Fibroblast of lung (primary cell): ENCODE measurements at places on chromosomes 7 and 10. TPM values are rescaled to one million over a fixed set of nuclear protein-coding genes. Genes with fewer than 3 reads are reported as not detected.

Gene LFNG
- 0.33 and 0.77 TPM in 2 replicates for total RNA-seq

GRCh38 chr10:73653195-73653594 is 2.6 kb downstream of the SYNPO2L start:
- peaks cover 13% of the 10 kb centered on the region for H3K4me1 ChIP-seq
- no peaks in the 10 kb centered on the region for H3K36me3 ChIP-seq
- no peaks in the 10 kb centered on the region for H3K27me3 ChIP-seq
- no peak for DNase-seq
- no peak overlapping the region for H3K4me3 ChIP-seq

GRCh38 chr10:35908451-35908850 is 266.4 kb upstream of the FZD8 start:
- H3K4me1 ChIP-seq = peaks cover 7% of the 10 kb centered on the region
- H3K27ac ChIP-seq = no peak overlapping the region
- peak; percentile 22 for DNase-seq
- H3K36me3 ChIP-seq = no peaks in the 10 kb centered on the region
- no peak overlapping the region for H3K4me3 ChIP-seq

GRCh38 chr10:121288011-121288410 is 310.2 kb downstream of the FGFR2 start:
- no peaks in the 10 kb centered on the region for H3K4me1 ChIP-seq
- no peak overlapping the region for H3K27ac ChIP-seq
- H3K27me3 ChIP-seq = no peaks in the 10 kb centered on the region
- DNase-seq = no peak
- no peaks in the 10 kb centered on the region for H3K36me3 ChIP-seq

- H3K4me1 ChIP-seq = no peaks in the 10 kb centered on the region
- H3K27me3 ChIP-seq = no peaks in the 10 kb centered on the region
- no peak overlapping the region for H3K27ac ChIP-seq
- peaks cover 4% of the 10 kb centered on the region for H3K36me3 ChIP-seq
Observed at GRCh38 chr7:5001911-5002310, 42.9 kb upstream of the MMD2 start.

- peak overlapping the region; percentile 83 for H3K4me3 ChIP-seq
- no peaks in the 10 kb centered on the region for H3K27me3 ChIP-seq
- peaks cover 9% of the 10 kb centered on the region for H3K36me3 ChIP-seq
Observed at GRCh38 chr7:157139111-157139809, 534 bp downstream of the UBE3C start.

- H3K4me3 ChIP-seq = no peak overlapping the region
- H3K27me3 ChIP-seq = peaks cover 2% of the 10 kb centered on the region
- no peaks in the 10 kb centered on the region for H3K36me3 ChIP-seq
Observed at GRCh38 chr7:46393142-46393541, 472.1 kb upstream of the IGFBP3 start.
